ENCODE measurements at places on chromosomes 13 and 19.

DNA sequence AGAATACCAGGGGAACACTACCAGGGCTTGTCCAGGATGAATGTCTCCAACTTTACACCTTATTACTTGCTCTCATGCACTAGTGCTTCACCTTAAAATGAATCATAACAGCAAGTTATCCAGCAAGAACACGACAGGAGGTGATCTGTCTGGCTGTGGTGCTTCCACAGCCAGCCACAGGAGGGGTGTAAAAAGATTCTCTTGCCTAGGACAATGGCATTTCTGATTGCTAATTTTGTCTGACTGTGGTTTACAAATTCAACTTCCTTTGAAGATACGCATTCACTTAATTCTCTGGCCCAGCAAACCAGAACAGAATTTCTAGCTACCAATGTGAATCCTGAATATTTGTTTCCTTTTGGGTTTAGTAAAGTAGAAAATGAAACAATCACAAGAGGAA, 23.1 kb upstream of the COG3 start:
- DNase-seq = no peak

- DNase-seq = no peak
Measured at GRCh38 chr13:104477261-104477660, 1411.0 kb upstream of the SLC10A2 start.

DNA sequence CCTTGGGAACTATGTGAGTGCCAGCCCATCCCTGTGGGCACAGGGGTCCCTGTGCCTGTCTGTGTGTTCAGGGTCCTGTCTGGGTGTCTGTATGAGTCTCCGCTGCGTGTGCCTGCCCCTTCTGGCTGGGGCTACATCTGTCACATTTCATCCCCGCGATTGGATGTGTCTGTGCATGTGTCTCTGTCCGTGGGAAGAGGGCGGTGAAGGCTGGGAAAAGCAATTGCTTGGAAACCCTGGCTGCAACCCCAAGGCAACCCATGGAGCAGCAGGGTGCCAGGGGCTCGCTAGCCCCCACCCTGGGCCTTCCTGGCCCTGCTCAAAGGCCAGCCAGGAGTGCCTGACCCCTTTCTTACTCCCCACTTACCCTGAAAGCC, 1.4 kb downstream of the MAG start:
- peak; percentile 52 for DNase-seq

GRCh38 chr19:29432677-29433076, 93.1 kb upstream of the VSTM2B start:
- no peak for DNase-seq

DNA sequence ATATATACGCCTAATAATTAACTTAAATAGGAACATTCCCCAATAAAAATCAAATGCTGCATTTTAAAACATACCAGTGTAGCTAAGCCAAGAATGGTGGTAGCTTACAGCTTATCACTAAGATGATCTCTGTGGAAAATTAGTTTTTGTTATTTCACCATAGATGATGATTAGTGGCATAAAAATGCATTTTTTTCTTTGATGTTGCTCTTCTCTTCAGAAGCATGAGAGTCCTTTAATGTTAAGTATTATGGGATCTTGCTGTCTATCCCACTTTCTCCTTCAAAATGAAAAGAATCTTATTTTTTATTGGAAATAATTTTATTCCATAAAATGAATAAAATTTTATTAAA, 731.0 kb downstream of the SLITRK1 start:
- DNase-seq = no peak

DNA sequence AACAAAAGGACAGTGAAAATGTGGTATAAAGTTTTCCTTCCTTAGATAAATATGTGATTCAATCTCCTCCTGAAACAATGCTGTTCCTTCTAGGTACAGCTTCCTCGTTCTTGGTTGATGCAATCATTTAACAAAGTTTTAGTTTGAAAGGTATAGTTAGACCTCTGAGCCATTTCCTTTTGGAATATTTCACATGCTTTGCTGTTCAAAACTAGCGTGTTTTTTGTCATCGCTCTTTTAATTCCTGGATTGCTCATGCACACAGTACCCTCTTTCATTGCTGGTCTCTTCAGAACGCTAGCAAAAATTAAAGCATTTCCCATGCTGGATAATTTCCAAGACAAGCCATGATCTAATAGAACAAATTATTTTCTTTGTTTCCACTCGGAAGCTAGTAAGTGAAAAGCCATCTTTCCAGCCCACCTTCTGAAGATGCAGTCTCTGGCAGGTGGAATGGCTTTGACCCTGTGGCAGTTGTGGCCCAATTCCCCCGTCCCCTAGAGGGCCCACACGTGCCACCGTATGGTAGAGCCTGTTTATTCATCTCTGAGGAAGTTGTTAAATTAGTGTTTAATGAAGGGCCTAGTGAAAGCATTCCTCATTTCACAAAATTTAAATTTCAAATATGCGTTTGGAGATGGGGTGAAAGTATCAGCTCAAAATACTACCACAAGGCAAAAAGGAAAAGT, 1040.6 kb upstream of the SLC10A2 start:
- DNase-seq = no peak

GRCh38 chr19:7349961-7350711, 1.4 kb downstream of the ARHGEF18 start:
- DNase-seq = no peak

GRCh38 chr13:90068658-90069057, 1278.8 kb upstream of the MIR17HG start:
- DNase-seq = no peak

DNA sequence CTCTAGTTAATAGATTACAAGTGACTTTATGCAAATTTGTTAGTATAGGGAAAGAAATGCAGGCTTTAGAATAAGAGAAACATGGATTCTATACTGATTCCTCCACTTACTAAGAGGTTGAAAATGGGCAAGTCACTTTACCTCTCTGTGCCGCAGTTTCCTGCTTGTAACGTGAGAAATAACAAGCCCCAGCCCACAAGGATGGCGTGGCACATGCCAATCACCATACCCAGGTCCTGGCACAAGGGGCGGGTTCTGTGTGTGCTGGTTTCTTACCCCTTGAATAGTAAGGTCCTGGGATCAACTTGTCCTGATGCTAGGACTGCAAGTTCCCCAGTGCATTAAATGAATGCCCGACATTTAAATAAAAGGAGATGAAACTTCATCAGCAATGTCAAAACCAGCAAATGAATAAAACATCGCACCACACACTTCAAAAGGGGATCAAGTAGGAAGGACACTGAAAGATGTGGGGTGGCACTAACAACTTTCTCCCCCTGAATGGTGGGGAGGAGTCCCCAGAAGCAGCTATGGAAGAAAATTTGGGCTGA, 7.9 kb upstream of the SIGLEC9 start:
- DNase-seq = no peak

GRCh38 chr13:111855191-111855590, 211.8 kb upstream of the SOX1 start:
- DNase-seq = no peak

DNA sequence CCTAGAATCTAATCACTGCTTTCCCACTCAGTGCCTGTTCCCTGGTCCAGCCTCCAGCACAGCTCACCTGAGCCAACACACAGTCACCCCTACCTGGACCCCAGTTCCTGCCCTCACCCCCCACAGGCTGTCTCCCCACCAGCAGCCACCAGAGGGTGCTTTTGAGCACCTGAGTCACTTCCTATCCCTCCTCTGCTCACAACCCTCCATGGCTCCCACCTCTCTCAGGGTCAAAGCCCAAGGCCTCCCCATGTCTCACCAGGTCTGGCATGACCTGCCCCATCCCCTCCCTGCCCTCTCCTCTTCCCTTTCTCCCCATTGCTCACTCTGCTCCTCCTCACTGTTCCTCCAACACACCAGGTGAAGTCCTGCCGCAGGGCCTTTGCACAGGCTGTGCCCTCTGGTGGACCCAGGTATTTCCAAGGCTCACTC, 7.1 kb upstream of the DPP9 start:
- DNase-seq = no peak

DNA sequence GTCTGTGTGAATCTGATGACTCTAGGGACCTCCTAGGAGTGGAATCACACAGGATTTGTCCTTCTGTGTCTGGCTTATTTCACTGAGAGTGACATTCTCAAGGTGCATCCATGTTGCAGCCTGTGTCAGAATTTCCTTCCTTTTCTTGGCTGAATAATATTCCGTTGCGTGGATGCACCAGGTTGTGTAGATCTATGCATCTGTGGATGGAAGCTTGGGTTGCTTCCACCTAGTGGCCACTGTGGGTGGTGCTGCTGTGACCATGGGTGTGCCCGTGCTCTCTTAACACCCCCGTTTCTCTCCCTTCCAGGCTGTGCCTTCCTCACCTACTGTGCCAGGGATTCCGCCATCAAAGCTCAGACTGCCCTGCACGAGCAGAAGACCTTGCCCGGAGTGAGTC, 26.2 kb downstream of the CELF5 start:
- no peak for DNase-seq

DNA sequence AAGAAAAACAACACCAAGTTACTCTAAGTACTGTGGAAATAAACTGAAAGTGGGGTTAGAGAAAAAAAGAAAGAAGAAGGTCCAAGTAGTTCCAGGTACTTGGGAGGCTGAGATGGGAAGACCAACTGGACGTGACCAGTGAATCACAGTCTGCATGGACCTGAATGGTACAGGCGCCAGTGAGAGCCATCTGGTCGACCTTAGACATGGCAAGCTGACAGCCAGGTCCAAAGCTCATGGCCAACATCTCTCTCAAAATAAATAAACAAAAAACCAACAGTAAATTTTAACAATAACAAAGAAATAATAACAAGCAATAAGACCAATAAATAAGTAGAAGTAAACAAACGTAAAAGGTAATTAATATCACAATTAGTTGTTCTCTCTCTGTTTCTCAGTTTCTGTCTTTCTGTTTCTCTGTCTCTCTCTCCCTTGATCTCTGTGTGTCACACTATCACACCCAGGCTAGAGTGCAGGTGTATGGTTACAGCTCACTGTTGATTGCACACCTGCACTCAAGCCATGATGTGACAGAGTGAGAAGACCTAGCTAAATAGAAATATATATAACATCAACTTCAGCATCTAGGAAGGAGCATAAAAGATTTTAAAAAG, 31.6 kb upstream of the ZNF724 start:
- DNase-seq = no peak

DNA sequence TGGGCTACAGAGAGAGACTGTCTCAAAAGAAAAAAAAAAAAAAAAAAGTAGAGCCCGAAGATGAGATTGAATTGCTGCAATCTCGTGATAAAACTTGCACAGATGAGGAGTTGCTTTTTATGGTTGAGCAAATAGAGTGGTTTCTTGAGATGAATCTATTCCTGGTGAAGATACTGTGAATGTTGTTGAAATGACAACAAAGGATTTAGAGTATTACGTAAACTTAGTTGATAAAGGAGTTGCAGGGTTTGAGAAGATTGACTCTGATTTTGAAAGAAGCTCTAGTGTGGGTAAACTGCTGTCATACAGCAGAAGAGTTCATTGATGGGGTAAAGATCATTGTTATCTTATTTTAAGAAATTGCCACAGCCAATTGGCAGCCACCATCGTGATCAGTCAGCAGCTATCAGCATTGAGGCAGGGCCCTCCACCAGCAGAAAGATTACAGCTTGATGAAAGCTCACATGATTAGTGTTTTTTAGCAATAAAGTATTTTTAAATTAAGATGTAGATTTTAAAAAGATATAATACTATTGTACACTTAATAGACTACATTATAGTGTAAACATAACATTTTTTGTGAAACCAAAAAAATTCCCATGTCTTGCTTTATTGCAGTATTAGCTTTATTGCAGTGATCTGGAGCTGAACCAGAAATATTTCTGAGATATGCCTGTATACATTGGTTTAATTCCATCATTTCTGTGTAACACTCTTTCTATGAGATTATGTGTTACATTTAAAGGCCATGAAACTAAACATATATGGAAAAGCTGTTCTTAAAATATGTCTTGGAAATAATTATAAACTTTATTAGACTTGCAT, 43.1 kb downstream of the ZMYM2 start:
- no peak for DNase-seq

DNA sequence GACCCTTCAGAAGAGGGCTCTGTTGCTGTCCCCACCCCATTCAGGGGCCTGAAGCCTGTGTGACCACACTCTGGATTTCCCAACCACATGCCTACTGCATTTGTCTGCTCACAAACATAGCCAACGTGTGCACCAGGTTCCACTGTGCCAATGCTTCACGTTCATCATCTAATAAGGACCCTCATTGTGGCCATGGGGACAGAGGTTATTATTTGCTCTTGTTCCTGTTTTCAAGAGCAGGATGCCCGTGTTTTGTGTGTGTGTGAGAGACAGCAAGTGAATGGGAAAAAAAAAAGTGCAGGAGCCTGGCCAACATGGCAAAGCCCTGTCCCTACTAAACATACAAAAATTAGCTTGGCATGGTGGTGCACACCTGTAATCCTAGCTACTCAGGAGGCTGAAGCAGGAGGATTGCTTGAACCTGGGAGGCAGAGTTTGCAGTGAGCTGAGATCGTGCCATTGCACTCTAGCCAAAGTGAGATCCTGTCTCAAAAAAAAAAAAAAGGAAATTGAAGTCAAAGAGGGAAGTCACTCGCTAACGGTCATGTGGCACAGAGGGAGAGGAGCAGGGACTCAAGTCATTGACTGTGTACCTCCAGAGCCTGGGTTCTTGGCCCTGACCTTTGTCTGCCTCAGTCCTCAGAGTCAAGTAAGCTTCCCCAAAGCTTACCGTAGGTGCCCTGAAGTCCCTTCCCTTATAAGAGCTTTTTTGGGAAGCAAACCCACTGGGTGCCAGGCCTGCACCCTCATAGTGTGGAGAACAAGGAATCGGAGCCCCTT, 6.9 kb downstream of the B3GNT8 start:
- DNase-seq = no peak

DNA sequence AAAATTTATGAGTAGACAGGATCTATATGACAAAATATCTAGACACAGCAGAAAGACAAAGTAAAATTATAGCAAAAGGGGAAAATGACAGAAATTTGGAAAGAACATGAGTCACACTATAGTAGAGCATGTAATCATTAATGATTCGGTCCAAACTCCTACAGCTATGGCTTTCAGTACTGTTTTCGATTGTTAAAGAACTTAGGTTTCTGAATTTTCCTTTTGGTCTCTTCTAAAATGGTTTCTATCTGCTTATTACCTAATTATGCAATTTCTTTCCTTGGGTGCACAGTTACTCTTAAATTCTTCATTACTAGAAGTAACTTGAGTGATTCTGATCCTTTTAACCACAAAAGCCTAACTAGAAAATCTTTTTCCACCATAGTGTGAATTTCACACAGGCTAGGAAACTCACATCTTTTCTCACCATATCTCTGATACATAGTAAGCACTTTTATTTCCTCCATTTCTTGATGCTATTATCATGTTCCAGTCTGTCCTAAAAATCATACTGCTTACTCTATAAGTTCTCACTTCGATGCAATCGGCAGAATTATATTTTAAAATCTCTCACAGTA, 1101.4 kb downstream of the PCDH9 start:
- no peak for DNase-seq

DNA sequence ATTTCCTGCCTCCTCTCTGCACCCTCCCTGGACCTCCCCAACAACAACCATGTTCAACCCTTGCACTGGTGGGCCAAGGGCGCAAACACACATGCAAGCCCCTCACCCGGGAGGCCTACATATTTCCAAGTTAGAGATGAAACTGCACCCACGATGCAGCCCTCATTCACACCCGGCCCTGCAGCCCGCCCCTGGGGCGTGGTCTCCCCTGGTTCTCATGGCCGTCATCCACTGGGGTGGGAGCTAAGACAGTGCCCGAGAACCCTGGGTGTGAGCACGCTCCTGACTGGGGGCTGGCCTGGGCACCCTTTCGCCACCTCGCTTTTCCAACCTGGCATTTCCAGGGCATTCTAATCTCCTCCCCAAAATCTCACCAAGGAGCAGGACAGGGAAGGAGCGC, 7.0 kb upstream of the SLC7A10 start:
- DNase-seq = no peak

Data from anterior cingulate cortex (tissue), 58 donors.